ENCODE measurements at places on chromosomes 3 and 15.

- no peak for DNase-seq
Observed at GRCh38 chr3:133491481-133492059, 81.9 kb upstream of the CDV3 start.

DNA sequence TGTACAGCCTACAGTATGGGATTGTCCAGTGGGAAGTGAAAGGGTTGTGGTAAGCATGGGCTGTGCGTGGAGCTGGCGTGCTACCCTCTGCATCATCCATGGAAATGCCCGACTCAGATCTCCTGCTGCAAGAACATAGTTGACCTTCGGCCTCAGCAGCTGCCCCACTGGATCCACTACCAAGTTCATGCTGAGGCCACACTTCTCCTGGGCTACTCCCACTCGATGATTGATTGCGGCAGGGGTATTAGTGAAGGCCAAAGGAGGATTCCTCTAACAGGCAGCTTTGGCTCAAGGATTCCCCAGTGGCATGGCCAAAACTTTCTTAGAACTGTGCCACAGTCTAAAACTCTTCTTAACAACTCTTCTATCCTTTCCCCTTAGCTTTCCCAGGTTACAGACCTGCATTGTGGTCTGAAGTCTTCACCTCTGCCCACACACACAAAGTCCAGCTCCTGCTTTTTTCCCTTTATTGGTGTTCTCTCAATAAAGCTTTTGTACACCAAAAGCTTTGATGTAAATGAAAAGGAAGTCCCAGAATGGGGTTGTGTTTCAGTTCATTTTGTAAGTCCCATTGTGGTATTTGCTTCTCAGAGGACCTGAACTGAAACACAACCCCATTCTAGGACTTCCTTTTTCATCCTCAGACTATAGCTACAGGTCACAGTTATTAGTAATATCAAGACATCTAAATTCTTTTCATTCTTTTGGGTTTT, 4.9 kb upstream of the TBC1D5 start:
- no peak for DNase-seq
- no peak overlapping the region for H3K27ac ChIP-seq
- no peak overlapping the region for H3K4me3 ChIP-seq

GRCh38 chr15:95857758-95858157, 472.7 kb upstream of the NR2F2 start:
- H3K27me3 ChIP-seq = no peaks in the 10 kb centered on the region
- no peak overlapping the region for H3K4me3 ChIP-seq
- no peaks in the 10 kb centered on the region for H3K4me1 ChIP-seq
- peak overlapping the region; percentile 31 for H3K27ac ChIP-seq

GRCh38 chr3:187518616-187519015, 150.4 kb downstream of the RTP4 start:
- no peaks in the 10 kb centered on the region for H3K36me3 ChIP-seq
- H3K27ac ChIP-seq = no peak overlapping the region

- DNase-seq = no peak
- H3K4me3 ChIP-seq = no peak overlapping the region
- H3K27ac ChIP-seq = no peak overlapping the region
- H3K27me3 ChIP-seq = no peaks in the 10 kb centered on the region
- peaks cover 41% of the 10 kb centered on the region for H3K4me1 ChIP-seq
- no peaks in the 10 kb centered on the region for H3K36me3 ChIP-seq
Observed at GRCh38 chr15:98888820-98889479, 118.6 kb downstream of the PGPEP1L start.

GRCh38 chr3:56453011-56453410, 15.3 kb downstream of the ERC2 start:
- H3K4me1 ChIP-seq = no peaks in the 10 kb centered on the region
- H3K4me3 ChIP-seq = no peak overlapping the region
- H3K27ac ChIP-seq = no peak overlapping the region
- no peaks in the 10 kb centered on the region for H3K27me3 ChIP-seq
- DNase-seq = no peak

- no peak for DNase-seq
- H3K27me3 ChIP-seq = no peaks in the 10 kb centered on the region
- no peak overlapping the region for H3K4me3 ChIP-seq
- no peak overlapping the region for H3K27ac ChIP-seq
Observed at GRCh38 chr15:69457304-69458280, 5.0 kb downstream of the RPLP1 start.

DNA sequence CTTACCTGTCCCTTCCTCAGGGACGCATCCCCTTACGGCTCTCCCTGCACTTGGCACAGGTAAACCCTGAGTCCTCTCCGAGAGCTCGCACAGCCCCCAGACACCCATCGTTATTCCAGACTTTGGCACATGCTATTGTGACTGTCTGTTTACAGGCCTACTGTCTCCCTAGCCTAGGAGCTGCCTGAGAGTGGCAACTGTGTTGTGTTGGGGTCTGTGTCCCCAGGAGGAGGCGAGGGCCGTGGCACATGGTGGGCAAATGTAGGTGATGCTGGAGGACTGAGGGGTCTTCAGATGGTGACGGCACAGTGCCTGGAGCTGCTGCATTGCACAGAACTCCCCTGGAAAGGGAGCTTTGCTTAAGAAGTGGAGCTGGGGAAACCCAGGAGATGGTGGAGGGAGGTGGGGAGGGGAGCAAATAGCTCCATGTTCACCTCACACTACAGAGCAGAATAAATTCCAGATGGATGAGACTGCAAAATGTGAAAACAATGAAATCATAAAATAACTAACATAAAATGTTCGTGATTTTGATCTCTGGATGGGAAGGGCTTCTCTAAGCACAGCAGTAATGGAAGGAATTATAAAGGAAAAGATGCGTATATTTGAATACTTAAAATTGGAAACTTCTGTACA, 96.5 kb downstream of the SMAD6 start:
- H3K27ac ChIP-seq = no peak overlapping the region
- no peak for DNase-seq
- H3K4me3 ChIP-seq = no peak overlapping the region
- no peaks in the 10 kb centered on the region for H3K36me3 ChIP-seq

DNA sequence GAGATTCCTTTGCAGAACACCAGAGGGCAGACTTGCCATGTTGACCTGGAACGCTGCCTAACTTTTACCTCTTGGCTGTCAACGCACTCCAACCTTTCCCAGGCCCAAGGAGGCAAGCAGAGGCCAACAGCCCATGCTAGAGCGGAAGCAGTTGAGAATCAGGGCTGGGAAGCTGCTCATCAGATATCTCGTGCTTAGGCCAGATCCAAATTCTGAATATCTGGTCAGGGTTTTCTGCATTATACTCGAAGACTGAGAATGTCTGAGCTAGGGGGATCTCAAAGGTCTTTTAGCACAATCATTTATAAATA, 2.5 kb downstream of the XIRP1 start:
- H3K36me3 ChIP-seq = no peaks in the 10 kb centered on the region
- DNase-seq = no peak
- no peak overlapping the region for H3K4me3 ChIP-seq
- no peak overlapping the region for H3K27ac ChIP-seq

GRCh38 chr3:75863878-75864277, 78.5 kb upstream of the ZNF717 start:
- H3K27ac ChIP-seq = no peak overlapping the region
- H3K36me3 ChIP-seq = no peaks in the 10 kb centered on the region
- H3K4me1 ChIP-seq = no peaks in the 10 kb centered on the region
- H3K27me3 ChIP-seq = no peaks in the 10 kb centered on the region
- no peak for DNase-seq

DNA sequence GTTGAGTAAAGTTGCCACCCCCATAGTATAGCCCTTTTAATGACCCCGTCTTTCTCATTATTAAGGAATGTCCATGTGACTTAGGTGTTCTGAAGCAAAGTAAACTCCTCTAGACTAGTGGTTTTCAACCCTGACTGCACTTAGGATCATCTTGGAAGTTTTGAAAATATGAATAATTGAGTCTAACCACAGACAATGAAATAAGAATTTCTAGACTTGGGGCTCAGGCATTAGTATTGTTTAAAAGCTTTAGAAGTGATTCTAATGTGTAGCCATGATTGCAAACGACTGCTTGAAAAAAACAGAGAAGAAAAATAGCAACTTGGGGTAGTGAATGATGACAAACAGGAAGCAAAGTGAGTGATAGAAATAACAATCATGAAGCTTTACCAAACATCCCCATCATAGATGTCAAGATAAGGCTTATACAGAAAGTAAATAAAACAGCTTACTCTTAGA, 35.0 kb downstream of the ALCAM start:
- H3K4me3 ChIP-seq = no peak overlapping the region
- no peaks in the 10 kb centered on the region for H3K36me3 ChIP-seq
- no peaks in the 10 kb centered on the region for H3K27me3 ChIP-seq
